Activated CD4-positive, CD25-positive, alpha-beta regulatory T cell (primary cell): ENCODE measurements at places on chromosomes 3 and 15.

GRCh38 chr15:48965972-48966371, 2.3 kb upstream of the SHC4 start:
- no peak for DNase-seq

GRCh38 chr15:75809986-75810750, 33.1 kb upstream of the UBE2Q2 start:
- DNase-seq: no peak

DNA sequence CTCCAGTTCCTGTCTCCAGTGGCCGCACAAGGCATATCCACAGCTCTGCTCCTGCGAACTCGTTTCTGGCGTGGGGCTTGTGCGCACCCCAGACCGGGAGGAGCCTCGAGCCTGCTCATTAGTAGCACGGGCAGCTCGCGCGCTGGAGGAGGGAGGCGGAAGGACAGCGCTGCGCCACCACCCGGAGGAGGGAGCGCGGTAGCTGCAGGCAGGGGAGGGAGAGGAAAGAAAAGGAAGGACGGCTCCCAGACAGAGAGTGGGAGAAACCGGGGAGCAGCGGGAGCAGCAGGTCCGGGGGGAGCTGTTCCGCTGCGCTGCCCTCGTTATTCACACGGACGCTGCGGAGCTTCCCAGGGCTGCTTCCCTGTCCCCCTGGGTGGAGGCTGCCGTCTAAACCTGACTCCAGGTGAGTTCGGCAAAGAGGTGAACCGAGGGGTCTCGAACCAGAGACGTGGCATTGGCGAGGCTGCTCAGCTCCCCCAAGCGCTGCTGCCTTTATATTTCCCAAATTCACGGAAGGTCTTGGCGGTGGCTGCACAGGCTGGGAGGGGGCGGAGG, 121.3 kb upstream of the ZNF717 start:
- DNase-seq: no peak

DNA sequence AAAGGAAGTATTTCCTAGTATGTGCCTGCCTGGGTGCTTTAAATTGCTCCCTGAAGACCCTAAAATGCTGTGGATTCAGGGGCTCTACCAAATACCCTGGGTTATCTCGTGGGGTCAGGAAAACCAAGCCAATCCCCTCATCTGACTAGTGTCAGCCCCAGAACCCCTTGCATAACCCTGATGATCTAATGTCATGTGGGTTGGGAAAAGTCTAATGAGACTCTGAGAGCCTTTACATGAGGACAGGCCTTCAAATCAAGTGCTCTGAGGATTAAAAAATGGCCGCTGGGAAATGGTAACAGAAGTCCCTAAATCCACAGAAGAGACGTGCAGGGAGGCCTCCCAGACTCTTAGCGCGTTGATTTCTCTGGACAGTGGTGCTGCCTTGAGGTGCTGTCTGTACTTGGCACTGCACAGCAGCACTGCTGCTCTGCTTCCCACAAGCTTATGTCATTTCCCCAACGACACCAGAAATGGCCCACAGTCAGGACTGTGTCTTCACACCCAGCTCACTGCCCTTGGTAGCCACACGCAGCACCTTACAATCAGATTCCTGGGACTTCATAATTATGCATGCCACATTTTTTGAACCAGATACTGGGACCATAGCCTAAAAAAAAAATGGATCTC, 16.6 kb downstream of the EIF4E3 start:
- DNase-seq: no peak
